ENCODE measurements at places on chromosomes 5 and 9. TPM values are rescaled to one million over a fixed set of nuclear protein-coding genes. Genes with fewer than 3 reads are reported as not detected.

- no peak for DNase-seq
These were observed 32.1 kb upstream of the IL6ST start for GRCh38 chr5:56026863-56027300.

- no peak for DNase-seq
These were observed at the start of gene PCDHGA6 for GRCh38 chr5:141373673-141374317. TSS of gene PCDHGA6 (plus strand) at chr5:141373891. CDS start at chr5:141374084, 193 bp downstream.

GRCh38 chr5:5313101-5313635 is 109.3 kb upstream of the ICE1 start:
- DNase-seq = no peak

DNA sequence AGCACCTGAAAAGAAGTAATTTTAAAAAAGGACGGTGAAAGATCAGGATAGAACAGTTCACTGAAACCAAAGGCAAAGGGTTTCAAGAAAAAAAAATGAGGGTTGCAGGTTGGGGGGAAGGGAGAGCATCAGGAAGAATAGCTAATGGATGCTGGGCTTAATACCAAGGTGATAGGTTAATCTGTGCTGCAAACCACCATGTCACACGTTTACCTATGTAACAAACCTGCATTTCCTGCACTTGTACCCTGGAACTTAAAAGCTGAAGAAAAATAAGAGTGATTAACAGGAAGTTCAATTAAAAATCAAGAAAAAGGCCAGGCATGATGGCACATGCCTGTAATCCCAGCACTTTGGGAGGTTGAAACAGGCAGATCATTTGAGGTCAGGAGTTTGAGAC is 44.1 kb upstream of the RNF38 start:
- no peak for DNase-seq

DNA sequence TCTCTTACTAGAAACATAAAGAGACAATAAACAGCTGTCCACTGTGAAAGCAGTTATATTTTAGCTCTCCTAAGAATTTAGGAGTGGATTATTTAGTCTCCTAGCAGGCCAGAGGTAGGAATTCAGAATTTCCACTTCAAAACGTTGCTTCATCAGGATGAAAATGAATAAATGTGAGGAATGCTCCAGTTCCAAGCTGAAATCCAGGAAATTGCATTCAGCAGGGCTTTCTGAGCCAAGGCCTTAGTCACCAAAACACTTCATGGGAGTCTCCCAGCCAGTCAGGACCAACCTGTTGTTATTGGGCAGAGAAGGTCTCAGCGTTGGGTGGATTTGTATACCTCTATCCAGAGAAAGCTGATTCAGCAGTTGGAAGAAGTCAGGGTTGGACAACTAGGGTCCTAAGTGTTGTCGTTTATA is 1040.3 kb downstream of the TLE1 start:
- DNase-seq = no peak

- DNase-seq = peak; percentile 50
These were observed 26.6 kb upstream of the ABLIM3 start for GRCh38 chr5:149114403-149115312.

DNA sequence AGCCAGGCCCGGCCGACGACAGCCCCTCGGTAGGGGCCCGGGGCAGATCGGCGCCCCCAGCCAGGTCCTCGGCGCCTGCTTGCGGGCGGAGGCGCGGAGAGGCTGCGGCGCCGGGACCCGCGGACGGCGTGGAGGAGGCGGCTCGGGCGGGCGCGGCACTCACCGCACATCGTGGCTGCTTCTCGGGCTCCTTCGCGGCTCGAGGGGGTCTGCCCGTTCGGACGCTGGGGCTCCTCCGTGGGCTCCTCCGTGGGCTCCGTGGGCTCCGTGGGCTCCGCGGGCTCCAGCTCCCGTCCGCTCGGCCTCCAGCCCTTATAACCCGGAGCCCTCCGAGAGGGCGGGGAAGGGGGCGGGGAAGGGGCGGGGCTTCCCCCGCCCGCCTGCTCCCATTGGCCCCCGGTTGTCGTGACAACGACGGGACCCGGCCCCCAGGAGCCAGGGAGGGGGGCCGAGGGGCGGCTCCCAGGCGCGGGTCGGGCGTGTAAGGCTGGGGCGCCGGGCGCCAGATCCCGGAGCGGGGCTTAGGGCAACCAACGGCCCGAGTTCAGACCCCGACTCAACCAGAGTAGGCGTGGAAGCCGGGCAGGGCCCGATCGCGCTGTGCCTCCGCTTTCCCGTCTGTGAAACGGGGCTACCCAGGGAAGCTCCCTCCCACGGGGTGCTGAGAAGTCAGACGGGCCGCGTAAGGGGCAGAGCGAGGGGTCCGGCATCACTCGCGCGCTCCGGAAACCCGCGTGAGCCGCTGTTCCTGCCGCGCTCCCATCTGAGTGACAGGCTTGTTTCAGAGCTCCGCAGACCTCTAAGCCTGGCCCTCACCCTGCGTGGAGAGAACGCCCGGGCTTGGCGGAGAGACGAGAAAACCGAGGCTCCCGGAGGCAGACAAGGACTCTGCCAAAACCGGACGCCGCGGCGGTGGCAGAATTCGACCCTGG is at the start of gene GFPT2:
Gene GFPT2, minus strand, starts transcription at position 289 of the 932 bp plus-strand sequence. Its CDS starts 119 bp downstream, at position 170.
- peak; percentile 63 for DNase-seq

- no peak for DNase-seq
These were observed 47.0 kb upstream of the TGFBR1 start for GRCh38 chr9:99057665-99058625.

GRCh38 chr5:68817632-68818031 is 276.2 kb upstream of the SLC30A5 start:
- no peak for DNase-seq

- no peak for DNase-seq
These were observed 21.1 kb upstream of the ISCA1 start for GRCh38 chr9:86303316-86303975.

GRCh38 chr9:118318770-118319431 is 614.7 kb downstream of the TLR4 start:
- no peak for DNase-seq

GRCh38 chr5:53327811-53328334 is 152.6 kb upstream of the FST start:
- no peak for DNase-seq

DNA sequence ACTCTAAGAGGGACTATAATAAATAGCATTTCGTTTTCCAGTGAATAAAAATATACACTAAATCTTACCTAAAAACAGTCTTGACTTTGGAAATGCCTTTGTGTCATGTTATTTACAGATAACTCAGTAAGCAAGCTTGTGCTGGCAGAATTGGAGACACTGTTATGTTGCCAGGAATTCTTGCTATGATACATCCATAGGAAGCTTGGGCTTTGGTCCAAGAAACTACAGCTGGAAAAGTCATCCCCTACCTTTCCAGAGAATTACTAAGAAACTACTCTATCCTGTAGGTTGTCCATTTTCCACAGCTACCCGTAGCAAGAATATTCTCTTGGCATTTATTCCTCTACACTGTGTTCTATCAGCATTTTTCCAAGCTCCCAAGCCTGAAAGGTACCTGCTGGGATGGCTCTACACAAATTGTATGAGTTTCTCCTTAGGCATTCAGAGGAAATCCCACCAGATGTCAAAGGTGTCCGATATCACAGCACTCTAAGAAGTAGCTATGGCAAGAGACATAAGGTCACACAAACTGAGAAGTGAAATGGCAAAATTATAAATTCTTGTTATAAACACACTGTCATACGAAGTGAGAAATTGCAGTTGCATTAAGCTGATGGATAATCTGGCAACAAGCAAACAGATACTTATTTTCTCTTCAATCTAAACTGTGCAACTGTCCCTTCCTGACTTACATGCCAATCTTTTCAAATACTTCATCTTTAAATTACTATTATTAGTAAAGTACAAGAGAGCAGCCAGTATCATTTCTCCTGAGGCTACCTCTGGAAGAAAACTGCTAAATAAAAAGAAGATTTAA is 68.5 kb downstream of the MCTP1 start:
- DNase-seq = no peak

- no peak for DNase-seq
These were observed 3.6 kb upstream of the TMEM210 start for GRCh38 chr9:137175345-137175961.

The NRG2 gene
- 16.5 TPM for total RNA-seq

The IFNA10 gene
- total RNA-seq = not detected

The TAL2 gene
- total RNA-seq = not detected

The AGXT2 gene
- total RNA-seq = not detected

The SLCO4C1 gene
- 0.66 TPM for total RNA-seq

The PCDHB7 gene
- total RNA-seq = 3.4 TPM

The LCN15 gene
- total RNA-seq = not detected

The AOPEP gene
- 15.5 TPM for total RNA-seq

The SYK gene
- total RNA-seq = 37.8 TPM
